Cerebellar nuclear complex (tissue), 1 donor: ENCODE measurements at places on chromosomes 1 and 21.

GRCh38 chr1:160097151-160097910 lies 1.1 kb downstream of the IGSF8 start:
- no peak for DNase-seq

- DNase-seq: no peak
Measured at GRCh38 chr1:23122796-23123195, 45.9 kb downstream of the LUZP1 start.

DNA sequence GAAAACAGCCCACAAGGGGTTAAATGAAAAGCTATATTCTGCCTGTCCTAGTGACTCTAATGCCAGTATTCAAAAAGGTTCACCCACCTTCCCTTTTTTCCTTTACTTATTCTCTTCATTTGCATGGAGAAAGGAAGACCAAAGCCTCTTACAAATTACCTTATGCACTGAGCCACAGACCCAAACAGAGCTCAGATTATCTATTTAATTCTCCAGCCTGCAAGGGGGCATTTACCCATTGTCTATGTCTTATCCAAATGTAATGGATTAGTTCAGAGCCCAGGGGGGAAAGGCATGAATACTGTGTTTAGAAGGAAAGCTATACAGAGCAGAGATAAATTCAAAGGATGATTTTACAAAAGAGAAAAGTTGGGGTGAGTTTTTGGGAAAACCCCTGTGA lies 388.5 kb downstream of the OMA1 start:
- no peak for DNase-seq

- no peak for DNase-seq
Measured at GRCh38 chr1:184504040-184504954, 117.5 kb downstream of the C1orf21 start.

DNA sequence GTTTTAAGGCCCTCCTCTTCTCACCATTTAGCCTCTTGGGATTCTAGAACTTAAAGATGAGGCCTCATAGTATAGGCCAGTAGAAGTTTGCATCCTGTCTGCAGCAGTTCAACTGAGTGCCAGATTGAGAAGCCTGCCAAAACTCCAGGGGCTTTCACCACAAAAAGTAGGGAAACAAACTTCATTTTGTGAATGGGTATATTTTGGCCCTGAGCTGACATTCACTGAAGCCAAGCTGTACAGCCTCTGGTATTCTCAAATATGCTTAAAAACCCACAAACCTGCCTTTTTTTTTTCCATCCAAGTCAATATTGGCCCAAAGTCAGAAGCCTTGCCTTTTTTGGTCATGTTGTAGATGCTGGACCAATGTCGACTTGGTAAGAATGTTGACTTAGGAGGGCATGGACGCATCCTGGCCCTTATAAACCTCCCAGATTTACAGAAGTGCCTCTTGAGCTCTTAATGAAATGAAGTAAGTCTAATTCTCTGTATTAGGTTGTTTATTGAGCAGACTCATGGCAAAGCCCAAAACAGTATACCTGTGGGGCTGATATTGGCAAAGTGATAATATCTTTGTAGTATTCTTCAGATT lies 337.5 kb downstream of the CHRM3 start:
- DNase-seq: no peak

DNA sequence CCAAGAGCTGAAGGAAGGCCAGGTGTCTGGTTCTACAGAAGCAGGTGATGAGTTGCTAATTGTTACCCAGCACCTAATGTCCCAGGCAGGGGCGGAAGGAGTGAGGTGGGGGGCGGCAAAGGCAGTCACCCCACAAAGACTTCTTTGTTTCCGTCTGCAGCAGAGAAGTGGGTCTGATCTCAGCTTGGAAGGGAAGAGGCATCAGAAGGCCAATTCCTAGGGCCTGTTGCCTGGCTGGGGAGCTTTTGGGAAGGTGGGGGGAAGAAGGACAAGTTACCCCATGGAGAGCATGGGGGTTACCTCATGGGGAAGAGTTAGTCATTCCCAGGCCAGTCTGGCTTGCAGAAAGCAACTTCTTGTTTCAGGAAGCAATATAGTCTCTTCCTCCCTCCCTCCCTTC lies 10.9 kb downstream of the IGSF21 start:
- DNase-seq: no peak

GRCh38 chr21:27690426-27690825 lies 723.5 kb upstream of the ADAMTS5 start:
- DNase-seq: no peak

DNA sequence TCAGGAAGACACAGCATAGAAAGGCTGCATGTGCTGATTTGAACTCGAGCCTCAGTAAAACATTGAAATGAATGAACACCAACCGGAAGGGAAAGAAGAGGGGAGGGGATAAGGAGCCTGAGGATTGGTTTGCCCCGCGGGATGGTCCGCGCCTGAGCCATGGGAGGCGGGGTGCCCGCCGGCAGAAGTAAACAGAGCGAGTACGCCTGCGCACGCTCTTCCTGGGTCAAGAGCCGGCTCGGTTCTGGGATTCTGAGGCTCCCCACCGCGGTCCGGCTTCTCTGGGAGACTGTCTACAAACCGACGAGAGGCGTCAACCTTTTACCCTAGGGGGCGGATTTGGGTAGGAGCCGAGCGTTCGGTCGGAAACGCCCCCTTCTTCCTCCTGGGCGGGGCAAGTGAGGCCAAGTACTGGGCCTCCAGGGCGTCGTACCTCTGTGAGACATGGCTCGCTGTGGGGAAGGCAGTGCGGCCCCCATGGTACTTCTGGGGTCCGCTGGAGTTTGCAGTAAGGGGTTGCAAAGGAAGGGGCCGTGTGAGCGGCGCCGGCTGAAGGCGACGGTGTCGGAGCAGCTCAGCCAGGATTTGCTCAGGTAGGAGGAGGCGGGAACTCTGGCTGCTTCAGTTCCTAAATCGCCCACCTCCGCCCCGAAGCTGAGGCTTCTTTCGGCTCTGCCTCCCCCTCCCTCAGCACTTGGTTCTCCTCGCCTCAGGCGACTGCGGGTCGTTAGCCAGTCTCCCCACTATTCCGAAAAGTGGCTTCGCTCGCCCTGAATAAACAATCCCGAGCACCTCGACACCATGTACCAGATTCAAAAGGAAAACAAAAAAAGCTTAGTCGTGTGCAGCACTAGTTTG lies at the start of gene BTBD8:
Gene BTBD8 (plus strand): TSS at position 218 of the 858 bp plus-strand sequence. CDS start 227 bp downstream, at position 445.
- DNase-seq: peak; percentile 42

GRCh38 chr21:36692835-36693488 lies 6.0 kb upstream of the SIM2 start:
- no peak for DNase-seq

GRCh38 chr1:235902677-235903542 lies 36.2 kb upstream of the LYST start:
- no peak for DNase-seq

- DNase-seq: no peak
Measured at GRCh38 chr21:22743085-22743484, 1744.9 kb downstream of the NCAM2 start.
